ENCODE measurements at places on chromosomes 11 and 22.

- DNase-seq, result no peak
These were observed 605 bp upstream of the COPB1 start for GRCh38 chr11:14500181-14500651.

- no peak for DNase-seq
These were observed 45.2 kb downstream of the RASSF10 start for GRCh38 chr11:13054278-13054677.

DNA sequence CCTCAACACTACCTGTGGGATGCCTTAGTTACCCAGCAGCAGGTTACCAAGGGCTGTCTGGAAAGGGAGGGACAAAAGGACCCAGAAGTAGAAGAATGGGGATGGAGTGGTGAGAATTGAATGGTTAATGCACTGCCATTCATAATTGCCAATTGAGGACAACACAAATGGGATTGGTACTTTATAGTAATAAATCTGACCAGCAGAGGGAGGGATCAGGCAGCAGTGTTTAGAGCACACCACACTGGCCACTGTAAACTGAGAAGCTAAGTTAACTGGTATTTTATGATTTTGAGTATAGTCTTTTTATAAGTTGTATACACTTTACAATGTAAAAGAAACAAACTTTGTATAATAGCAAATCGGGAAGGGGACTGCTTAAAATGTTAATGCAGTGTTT, 10.7 kb downstream of the TBRG1 start:
- no peak for DNase-seq

GRCh38 chr11:124302347-124303125, 11.2 kb downstream of the OR8D1 start:
- DNase-seq, result no peak

- no peak for DNase-seq
These were observed 40.4 kb downstream of the SHISAL1 start for GRCh38 chr22:44272401-44272771.

DNA sequence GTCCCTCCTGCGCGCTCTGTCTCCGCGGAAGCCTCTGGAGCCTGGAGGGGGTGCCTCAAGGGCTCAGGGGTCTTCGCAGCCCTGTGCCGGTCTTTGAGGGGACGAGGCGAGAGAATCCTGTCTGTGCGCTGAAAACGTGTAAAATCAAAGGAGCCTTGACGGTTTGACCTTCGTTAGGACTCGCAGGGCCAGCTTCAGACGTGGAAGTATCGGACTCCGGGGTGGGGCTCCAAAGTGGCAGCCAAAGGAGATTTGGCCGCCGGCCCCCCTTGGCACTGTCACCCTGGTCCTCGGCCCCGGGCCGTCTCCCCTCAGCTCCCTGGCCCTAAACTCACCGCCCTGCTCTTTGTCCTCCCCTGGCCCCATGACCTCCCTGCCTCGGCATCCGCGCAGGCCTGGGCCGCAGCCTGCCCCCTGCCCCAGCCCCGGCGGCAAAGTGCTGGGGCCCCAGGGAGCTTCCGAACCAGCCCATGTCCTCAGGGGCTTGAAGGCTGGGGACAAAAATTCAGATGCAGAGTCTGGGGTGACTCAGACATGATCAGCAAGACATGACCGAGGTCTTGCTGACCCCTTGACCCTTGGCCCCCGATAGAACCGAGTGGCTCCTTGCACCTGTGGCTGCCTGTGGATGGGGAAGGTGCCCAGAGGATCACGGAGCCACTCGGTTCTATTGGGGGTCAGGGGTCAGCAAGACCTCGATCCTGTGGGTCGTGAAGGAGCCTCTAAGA, 6.9 kb upstream of the PHRF1 start:
- DNase-seq, result no peak

- DNase-seq, result no peak
These were observed 40.2 kb upstream of the MMP12 start for GRCh38 chr11:102915044-102915375.

- DNase-seq, result no peak
These were observed 120.9 kb upstream of the LDLRAD3 start for GRCh38 chr11:35822815-35823495.

GRCh38 chr22:25025491-25026400, 73.2 kb downstream of the KIAA1671 start:
- DNase-seq, result no peak

DNA sequence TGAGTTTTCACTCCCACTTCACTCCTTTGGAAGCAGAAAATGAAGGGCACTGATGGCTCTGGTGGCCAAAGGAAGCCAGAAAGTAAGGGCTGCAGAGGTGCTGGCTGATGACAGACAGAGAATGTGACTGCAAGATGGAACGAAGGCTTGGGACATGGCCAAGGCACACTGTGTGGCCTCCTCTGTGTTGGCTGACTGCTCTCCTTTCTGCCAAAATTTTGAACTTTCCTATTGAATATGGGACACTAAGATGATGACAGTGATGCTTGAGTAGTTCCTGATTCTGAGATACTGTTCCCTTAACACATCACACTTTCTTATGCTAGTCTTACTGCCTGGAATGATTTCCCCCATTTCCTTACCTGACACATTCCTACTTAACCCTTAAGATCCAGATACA, 156.4 kb downstream of the SWAP70 start:
- DNase-seq, result no peak

GRCh38 chr11:121459413-121460017, 6.7 kb upstream of the SORL1-AS1 start:
- DNase-seq, result no peak

GRCh38 chr11:61147791-61148620, 13.2 kb downstream of the VPS37C start:
- DNase-seq, result no peak

DNA sequence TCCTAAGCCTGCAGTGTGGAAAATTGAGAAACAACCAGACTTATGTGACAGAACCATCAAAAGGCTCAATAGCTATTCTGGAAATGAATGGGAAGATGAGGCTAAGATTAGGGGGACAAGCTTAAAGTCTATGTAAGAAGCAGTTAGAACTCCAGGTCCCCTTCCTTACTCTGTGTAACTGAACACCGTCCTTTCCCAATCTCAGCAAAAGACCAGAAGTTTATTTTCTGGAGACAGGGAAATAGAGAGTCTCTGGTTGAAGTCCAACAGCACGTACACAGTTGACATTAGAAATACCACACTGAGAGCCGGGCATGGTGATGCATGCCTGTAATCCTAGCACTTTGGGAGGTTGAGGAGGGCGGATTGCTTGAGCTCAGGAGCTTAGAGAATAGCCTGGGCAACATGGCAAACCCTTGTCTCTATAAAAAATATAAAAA, 93.9 kb downstream of the CD44 start:
- DNase-seq, result no peak

GRCh38 chr11:104404231-104405175, 240.6 kb upstream of the PDGFD start:
- DNase-seq, result no peak

- no peak for DNase-seq
These were observed 6.1 kb downstream of the TUBGCP6 start for GRCh38 chr22:50238755-50239154.
